ENCODE measurements at places on chromosomes 12 and 14.

DNA sequence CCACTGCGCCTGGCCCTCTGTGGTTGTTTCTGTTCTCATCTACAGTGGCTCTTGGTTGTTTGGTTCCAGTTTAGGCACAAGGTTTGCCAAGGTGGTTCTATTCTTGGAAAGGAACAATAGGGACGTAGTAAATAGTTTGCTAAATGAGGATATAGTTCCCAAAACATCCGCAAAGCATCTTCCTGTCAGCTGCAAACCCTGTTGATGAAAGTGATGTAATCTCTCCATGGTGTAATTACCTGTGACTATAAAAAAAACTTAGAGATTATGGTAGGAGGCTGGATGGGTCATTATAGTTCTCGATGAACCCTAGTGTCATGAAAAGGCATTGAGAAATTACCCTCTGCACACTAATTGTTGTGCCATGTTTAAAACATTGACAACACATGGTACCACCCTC is 52.9 kb downstream of the SUSD6 start:
- no peak for DNase-seq

DNA sequence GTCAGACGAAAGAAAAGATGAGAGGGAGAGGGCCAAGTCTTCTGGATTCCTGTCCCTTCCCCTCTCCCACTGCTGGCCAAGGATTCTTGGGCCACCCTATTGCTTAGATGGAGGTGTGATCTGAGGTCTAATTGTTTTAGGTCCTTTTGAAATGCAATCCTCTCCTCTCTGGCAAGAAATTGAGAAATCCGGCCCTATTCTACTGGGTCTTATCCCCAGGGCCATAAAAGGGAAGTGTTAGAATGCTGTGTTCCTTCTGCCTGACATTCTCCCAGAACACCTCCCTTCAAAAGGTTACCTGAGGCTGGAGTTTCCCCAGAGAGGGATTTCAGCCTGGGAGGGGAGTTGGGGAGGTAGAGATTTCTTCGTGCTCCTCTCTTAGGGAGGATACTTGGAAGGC is 4.4 kb downstream of the WNT5B start:
- DNase-seq: no peak

- DNase-seq: no peak
Observed at GRCh38 chr14:51529736-51530135, 122.0 kb upstream of the FRMD6 start.

- DNase-seq: no peak
Observed at GRCh38 chr12:26554332-26554731, 278.7 kb downstream of the ITPR2 start.

DNA sequence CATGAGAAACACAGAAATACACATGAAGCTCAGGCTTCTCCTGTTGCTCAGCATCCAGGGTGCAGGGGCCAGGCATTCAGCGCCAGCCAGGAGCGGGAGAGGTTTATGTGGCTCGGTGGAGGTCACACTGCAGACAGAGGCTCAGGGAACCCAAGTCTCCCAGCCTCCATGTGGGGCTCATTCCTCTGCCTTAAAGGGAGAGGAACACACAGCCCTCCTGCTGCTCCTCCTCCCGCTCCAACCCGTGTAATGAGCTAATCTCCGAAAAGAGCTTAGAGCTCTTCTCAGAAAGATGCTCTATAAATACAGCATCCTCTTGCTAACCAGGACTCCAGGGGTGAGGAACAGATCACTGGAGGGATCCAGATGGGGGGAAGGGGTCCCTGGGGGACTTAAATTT is 28.2 kb downstream of the FGF6 start:
- DNase-seq: no peak

DNA sequence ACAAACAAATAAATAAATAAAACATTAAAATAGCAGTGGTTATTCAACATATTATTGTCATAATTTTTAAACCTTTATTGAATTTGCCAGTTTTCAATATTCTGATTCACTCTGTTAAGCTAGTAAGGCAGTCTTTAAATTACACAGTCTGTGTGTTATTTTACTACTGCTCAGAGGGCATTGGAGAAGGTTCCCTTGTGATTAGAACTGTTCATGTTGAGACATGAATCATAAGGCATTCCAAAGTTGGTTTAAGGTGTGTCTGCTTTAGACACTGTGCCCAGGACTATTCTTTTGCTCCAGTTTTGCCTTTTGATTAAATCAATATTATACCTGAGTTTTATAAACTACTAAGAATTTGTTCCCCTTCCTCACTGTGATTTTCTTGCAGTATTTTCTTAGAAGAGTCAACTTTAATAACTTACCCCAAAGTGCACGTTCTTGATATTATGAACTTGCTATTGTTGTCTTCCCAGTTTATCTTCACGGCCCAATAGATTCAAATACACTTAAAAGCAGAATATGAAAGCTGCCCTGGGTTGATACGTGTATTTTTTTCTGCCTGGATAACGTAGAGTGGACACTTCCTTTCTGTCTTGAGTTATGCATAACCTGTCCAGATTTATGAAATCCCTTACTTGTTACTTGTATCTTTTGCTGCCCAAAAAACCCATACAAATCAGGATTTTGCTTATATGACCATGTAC is 105.3 kb upstream of the BCAT1 start:
- DNase-seq: no peak

GRCh38 chr12:45644541-45644940 is 85.0 kb upstream of the ARID2 start:
- DNase-seq: no peak

- no peak for DNase-seq
Observed at GRCh38 chr12:12194206-12194605, 72.6 kb downstream of the LRP6 start.

Measured in GM19239 (cell line).